ENCODE measurements at places on chromosomes 2 and 18.

DNA sequence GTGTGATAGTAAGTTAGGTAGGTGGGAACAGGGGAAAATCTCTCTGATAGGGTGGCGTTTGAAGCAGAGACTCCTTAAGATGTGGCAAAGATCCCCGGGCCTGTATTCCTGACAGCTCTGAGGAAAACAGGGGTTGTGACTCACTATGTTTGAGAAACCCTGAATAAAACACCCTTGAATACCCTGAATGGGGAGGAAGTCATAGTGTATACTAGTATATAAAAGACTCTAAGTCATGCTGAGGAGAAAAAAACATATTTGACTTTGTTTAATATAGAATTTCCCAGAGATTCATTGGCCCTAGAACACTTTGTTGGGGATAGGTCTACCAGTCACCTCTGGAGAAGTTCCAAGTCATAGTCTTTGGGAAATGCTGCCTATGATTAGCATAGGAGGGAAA is 590.9 kb downstream of the IRS1 start:
- DNase-seq = no peak

DNA sequence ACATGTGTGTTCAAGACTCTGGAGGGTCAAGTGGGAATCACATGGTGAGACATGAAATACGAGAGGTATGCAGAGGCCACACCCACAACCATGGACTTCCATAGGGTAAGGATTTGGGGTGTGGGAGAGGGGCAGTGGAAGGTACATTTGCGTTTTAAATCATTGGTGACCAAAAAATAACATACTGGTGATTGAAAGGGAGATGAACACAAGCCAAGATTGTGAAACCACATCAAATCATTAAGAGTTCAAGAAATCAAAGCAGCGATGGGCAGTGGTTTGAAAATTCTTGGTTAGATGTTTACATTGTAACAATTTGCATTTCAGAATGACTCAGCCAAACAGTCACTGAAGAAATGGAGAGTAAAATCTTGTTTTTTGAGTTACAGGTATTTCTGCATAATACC is 1.9 kb upstream of the CABYR start:
- DNase-seq = no peak

DNA sequence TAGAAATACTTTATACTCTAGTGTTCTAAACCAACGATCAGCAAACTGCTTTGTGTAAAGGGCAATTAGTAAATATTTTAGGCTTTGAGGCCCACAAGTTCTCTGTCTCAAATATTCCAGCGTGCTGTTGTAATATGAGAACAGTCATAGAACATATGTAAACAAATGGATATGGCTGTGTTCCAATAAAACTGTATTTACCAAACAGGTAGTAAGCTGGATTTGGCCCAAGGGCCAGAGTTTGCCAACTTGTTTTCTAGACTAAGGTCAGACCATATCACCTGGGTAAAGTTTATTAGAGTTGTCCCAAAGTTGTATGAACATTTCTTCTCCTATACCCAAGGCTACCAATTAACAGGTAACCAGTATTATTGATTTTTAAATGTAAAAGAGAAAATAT is 303.2 kb upstream of the MC4R start:
- no peak for DNase-seq

- no peak for DNase-seq
Observed at GRCh38 chr2:77567723-77568122, 45.5 kb upstream of the LRRTM4 start.

DNA sequence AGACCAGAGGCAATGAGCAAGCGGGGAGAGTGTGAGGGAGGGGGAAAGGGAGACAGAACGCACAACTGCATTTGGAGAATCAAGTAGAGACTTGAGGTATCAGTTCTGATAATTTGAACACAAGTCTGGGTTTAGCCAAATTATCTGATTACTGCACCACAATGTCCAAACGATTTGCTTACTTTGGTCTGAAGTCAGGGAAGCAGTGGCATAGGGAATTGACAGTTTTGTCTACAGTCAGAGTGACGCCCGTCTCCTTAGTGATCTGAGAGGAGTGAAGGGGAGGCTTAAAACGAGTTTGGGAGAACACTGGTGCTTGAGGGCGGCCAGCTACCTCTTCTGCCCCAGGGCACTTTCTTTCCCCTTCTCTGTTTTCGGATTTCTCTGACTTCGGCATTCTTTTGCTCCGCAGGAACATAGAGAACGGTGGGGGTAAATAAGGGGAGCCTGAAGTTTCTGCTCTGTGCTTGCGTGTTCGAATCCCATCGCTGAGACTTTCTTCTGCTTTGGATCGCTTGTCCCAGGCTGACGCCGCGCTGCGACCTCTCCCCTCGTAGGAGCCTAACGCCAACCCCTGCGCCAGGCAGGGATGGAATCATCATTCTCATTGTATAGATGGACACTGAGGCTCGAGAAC is 2.9 kb upstream of the DLX2 start:
- no peak for DNase-seq

- no peak for DNase-seq
Observed at GRCh38 chr2:1715184-1716013, 28.9 kb downstream of the PXDN start.

- no peak for DNase-seq
Observed at GRCh38 chr2:201969938-201970785, 63.5 kb upstream of the FZD7 start.
